ENCODE measurements at places on chromosomes 7 and 10. TPM values are rescaled to one million over a fixed set of nuclear protein-coding genes. Genes with fewer than 3 reads are reported as not detected.

DNA sequence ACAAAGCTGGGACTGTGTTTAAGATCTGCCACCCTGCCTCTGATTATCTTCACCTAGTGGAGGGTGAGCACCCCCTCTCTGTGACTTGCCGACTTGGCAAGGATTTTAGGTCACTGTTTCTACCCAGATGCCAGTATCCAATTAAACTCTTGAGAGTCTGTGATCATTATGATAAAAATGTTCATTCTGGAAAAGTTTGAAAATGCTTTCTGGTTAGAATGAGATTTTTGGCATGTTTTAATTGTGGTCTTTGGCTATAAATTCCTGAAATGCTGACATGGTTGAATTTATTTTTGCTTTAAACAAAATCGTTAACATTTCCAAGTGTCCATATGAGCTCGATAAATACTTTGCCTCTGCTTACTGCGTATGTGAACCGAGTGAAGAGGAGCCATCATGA is 221.4 kb downstream of the BICC1 start:
- DNase-seq, result no peak

CALCR gene
- 0.51 TPM for total RNA-seq

DNA sequence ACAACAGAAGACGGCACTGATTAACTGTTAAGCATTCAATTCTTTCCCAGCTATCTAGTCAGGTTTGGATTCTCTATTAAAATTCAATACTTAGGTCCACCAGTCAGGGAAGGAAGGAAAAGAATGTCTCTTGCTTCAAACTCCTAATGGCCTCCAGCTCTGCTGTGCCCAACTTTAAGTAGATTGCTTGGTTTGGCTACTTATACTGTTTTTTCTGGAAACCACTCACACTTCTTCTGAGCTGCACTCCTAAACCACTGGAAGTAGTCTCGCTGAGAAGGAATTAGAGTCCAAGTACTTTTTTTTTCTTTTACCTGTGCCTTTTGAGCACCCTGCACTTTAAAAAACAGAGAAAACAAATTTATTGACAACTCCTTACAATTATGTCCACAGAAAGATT is 26.7 kb upstream of the COL1A2 start:
- DNase-seq, result no peak

LIPM gene
- total RNA-seq, result not detected

DNA sequence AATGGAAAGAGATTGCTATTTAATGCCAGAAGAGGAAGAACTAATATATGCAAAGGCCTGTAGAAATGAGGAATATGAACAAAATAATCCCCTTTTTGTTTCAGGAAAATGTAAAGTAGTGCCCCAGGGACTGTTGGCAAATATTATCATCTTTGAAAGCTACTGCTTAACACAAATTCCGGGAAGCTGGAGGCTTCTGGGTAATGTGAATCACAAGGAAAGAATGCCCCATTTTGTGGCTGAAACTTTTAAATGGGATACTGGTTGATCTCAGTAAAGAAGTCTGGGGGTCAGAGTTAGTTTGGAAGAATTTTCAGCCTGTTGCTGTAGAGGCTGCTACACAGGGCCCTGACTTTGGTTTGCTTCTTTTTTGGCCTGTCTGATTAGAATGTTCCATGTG is 141.0 kb downstream of the PTEN start:
- DNase-seq, result no peak

TRIM50 gene
- 0.71 TPM for total RNA-seq

GRCh38 chr7:108613949-108614381 is 44.3 kb downstream of the DNAJB9 start:
- DNase-seq, result no peak

DNA sequence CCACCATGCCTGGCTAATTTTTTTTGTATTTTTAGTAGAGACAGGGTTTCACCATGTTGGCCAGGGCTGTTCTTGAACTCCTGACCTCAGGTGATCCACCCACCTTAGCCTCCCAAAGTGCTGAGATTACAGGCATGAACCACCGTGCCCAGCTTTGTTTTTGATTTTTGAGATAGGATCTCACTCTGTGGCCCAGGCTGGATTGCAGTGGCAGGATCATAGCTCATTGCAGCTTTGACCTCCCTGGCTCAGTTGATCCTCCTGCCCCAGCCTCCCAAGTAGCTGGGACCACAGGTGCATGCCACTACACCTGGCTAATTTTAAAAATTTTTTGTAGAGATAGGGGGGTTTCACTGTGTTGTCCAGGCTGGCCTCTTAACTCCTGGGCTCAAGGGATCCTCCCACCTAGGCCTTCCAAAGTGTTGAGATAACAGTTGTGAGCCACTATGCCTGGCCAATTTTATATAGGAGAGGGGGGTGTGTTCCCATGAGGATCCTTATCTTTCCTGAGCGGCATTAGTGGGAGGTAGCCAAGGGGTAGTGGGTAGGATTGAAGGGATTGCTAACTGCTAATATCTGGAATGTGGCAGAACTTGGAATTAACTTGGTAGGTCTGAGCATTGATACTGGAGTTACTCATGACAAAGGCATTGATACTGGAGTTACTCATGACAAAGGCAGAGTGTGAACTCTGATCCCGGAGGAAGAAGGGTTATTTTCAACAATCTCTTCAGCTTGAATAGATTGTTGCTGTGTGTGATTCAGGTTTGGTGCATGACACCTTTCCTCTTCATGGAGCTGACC is 1.0 kb upstream of the NOLC1 start:
- DNase-seq, result no peak

MYO1G gene
- 8.7 TPM for total RNA-seq

LRRC4 gene
- total RNA-seq, result 6.5 TPM

GRCh38 chr7:12518920-12519681 is 51.4 kb upstream of the SCIN start:
- DNase-seq, result no peak

DNA sequence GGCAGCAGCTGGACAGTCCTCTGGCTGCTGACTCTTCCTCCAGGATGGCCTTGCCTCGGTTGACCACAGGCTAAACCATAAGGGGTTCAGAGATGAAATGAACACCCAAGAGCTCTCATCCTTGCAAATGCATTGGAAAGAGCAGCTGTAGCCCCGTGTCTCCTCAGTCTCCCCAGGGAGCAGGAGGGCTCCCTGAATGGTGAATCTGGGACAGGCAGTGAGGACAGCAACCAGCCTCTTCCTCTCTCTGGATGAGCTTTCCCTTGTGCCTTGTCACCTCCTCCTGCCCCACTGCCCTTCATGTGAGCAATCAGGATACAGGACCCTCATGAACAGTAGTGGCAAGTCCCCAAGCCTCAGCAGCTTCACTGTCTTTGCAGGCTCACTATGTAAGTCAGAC is 23.9 kb upstream of the GDF10 start:
- DNase-seq, result peak; percentile 43

FOXP2 gene
- 7.9 TPM for total RNA-seq

TMEM178B gene
- total RNA-seq, result 0.74 TPM

GRCh38 chr7:139702811-139703486 is 74.8 kb downstream of the HIPK2 start:
- no peak for DNase-seq

DNA sequence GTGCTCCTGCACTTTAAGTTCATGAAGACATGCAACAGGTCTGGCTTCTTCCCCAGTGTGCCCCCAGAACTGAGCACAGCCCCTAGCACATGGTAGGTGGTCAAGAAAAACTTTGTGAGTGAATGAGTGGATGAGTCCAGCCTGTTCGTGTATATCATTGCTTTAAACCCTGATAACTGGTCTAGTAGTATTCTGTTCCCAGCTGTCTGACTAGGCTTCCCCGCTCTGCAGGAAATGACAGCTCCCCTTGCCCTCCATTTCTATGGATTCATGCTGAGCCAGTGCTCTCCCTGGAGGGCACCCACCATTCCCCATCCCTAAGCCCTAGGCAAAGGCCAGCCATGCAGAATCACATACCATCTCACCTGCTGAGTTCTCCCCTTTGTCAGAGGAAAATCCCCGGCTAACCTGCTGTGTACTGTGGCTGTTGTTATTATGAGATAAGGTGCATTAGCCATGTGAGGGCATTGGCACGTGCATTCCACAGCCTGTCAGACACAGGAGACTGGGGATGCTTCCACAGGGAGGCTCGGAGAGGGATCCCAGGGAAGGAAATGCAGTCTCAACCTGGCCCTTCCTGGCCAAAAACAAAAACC is 698.9 kb downstream of the GRID1 start:
- DNase-seq, result no peak

DNA sequence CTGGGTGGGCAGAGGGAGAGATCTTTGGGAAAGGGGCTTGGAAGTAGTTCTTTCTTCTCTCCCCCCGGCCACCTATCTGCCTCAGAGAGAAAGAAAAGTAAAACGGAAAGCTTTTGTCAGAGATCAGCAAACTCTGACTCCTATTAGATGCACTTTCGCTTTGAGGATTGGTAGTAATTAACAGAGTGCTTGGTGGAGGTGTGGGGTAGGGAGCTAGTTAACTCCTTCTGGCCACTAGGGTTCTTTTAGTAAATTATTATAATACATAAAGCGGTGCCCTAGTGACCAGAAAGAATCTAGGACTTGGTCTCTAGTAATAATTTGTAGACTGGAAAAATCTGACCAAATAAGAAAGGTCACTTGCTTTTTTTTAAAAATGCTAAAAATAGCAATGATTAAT is 54.6 kb downstream of the CPVL start:
- DNase-seq, result no peak

DNA sequence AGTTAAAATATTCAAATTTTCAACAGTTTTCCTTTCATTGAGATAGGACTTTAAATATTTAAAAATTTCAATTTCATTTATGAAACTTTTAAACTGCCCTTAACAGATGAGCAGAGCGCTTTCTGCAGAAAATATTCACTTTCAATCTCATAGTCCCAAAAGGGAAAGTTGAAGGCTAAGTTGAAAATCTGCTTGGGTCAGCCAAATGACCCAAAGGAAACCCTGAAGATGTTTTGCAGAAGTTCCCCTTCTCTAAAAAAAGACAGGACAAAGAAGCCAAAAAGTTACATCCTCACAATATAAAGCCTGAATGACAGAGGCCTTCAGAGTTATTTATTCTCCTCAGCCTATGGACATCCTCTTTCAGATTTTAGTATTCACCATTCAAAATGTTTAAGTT is 17.6 kb upstream of the SCIN start:
- no peak for DNase-seq

GRCh38 chr7:124101173-124101768 is 68.4 kb upstream of the TMEM229A start:
- DNase-seq, result no peak

DNA sequence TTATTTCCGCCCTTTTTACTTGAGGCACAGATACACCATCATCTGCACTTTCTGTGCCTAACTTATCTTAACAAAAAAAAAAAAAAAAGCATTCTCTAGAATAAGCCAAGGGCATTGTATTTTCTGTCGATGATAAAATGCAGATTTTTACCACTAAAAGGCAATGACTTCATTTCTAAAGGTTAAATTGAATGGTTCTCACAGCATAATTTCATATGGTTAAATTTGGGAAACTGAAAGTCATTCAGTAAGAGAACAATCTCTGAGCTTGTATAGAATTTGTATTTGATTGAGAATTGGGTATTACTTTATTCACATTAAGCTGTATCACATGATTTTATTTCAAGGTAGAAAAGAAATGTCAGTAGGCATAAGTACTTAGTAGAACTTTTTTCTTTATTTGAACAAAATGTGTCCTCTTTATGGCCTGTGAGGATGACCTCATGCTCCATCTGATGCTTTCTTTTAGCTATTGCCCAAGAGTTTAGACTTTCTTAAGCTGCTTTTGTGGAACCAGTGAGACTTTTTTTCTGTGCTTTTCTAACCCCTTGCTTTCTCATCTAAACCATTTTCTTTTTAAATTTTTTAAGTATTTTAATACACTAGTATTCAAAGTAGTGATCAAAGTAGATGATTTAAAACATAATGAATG is 110.3 kb downstream of the LRRC4 start:
- DNase-seq, result no peak

DNA sequence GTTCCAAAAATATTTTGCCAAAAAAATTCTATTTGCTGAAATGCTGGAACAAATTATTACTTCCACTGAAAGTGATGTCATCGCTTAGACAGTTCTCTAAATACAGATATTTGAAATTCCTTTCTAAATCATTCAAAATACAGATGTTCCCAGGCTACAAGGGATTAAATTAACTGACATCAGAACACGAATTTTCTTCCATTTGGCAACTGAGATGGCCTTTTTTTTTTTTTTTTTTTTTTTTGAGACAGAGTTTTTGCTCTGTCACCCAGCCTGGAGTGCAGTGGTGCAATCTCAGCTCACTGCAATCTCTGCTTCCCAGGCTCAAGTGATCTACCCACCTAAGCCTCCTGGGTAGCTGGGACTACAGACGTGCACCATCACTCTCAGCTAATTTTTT is 57.0 kb downstream of the P4HA1 start:
- DNase-seq, result no peak

PITX3 gene
- total RNA-seq, result not detected

GRCh38 chr7:151823566-151824372 is 53.1 kb downstream of the PRKAG2 start:
- no peak for DNase-seq

C10orf53 gene
- total RNA-seq, result not detected

GRCh38 chr10:106181501-106181900 is 983.0 kb downstream of the SORCS1 start:
- no peak for DNase-seq

FGL2 gene
- total RNA-seq, result 34.4 TPM

DNA sequence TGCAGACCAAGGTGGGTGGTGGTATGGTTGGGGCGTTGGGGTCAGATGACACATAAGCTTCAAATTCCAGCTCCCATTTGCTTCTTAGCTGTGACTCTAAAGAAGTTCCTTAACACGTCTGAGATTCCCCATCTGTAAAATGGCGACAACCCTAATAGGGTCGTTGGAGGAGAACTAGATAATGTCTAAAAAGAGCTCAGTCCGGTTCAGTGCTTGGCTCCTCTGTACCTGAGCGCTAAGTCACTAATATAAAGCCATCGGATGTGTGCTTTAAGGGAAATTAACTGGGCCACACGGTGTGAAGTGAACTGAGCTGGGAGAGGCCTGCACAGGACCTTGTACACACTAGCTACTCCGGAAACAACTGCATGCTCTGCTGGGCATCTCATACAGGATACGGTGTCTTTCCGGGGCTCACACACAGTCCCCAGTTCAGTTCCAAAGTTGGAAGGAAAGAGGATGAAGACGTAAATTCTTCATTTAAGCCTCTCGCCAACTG is 476 bp upstream of the ZFYVE27 start:
- no peak for DNase-seq

GRCh38 chr10:14873090-14873760 is 5.4 kb upstream of the SUV39H2 start:
- DNase-seq, result no peak

DNA sequence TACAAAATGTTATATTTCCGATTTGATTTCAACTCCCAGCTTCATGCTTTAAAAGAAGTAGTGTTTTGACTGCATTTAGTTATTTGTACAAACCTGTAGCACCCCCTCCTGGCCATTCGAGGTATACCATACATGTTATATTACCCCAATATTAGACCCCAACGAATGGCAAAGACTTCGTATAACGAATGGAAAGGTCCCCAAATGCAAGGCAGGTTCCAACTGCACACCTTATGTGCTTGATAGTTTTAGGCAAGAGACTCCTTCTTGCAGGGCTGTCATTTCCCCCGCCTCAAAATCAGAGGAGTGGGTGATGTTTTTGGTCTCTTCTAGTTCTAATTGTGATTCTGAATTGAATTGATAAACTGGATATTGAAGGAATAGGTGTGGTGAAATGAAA is 101.1 kb upstream of the TARP start:
- DNase-seq, result no peak

NKX2-3 gene
- 2.8 TPM for total RNA-seq
